ENCODE measurements at places on chromosomes 12 and 14. TPM values are rescaled to one million over a fixed set of nuclear protein-coding genes. Genes with fewer than 3 reads are reported as not detected.
A peak's percentile ranks its signal among the peaks of the same experiment; 100 is the strongest.

The TAS2R20 gene
- 1.3 TPM for polyA plus RNA-seq

The CCDC38 gene
- polyA plus RNA-seq: not detected

The NINJ2 gene
- 3.2 TPM for polyA plus RNA-seq

The TAS2R46 gene
- not detected for polyA plus RNA-seq

The TPPP2 gene
- 0.72 TPM for polyA plus RNA-seq

The GLS2 gene
- polyA plus RNA-seq: 0.52 TPM

The TAS2R13 gene
- not detected for polyA plus RNA-seq

The CATSPERB gene
- polyA plus RNA-seq: 0.40 TPM

The NEDD1 gene
- 19.2 TPM for polyA plus RNA-seq

The OR6C4 gene
- polyA plus RNA-seq: not detected

The FAM186B gene
- 2.7 TPM for polyA plus RNA-seq

The GLT8D2 gene
- polyA plus RNA-seq: 40.1 TPM

The KRT2 gene
- 0.08 TPM for polyA plus RNA-seq

The TMPRSS12 gene
- 0.18 TPM for polyA plus RNA-seq

The TTC9 gene
- polyA plus RNA-seq: 8.1 TPM

The ESPL1 gene
- 5.1 TPM for polyA plus RNA-seq

The BEST3 gene
- polyA plus RNA-seq: 85.5 TPM

The DHRS1 gene
- 14.7 TPM for polyA plus RNA-seq

DNA sequence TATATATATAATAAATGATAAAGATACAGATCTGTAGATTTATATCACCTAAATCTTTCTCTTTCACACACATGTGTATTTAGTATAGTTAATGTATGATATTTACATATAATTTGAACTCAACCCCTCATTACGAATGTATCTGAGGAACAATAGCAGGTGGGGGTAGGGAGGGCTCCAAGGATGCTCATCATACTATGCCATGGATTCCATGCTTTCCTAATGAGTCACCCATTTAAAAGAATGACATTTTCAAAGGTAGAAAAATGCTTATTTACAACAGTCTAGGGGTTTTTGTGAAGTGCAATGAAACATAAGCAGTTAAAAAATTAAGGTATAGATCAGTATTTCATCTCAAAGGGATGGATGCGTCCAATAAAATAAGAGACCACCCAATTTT is 181.6 kb downstream of the SOX5 start:
- DNase-seq: no peak

DNA sequence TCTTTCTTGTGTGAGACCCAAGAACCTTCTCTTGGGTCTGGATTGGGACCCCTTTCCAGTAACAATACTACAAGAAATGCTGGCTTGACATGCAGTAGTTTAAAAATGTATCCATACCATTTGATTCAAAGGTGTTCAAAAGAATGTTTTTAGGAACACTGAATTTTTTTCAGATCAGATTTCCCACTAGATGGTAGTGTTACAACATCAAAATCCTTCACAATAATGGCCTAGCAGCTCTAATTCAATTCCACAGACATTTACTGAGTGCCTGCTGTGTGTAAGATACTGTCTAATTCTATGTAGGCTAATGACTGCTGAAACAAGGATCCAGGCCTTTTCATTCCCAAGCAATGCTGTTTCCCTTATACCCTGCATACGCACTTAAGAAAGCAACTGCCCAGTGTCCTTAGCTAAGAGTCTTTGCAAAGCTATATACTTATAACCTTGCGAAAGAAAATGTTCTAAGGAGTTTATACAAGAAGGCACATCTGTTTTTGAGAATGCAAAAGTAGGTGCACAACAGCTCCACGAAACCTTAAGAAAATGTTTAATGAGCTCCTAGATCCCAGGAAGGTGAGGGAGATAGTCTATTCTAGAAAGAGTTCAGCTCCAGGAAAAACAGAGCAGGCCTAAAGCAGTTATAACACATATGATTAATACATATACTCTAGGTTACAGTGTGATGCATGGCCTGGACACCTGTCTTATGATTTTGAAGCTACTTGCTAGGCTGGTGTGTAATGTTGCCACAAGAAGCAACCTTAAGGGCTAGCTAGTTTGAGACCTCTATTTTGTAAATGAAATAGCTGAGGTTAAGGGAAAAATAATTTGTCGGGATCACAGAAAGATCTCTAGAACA is 50.9 kb upstream of the PKP2 start:
- DNase-seq: peak; percentile 8

- no peak for DNase-seq
These were observed 62.8 kb downstream of the PPP2R5C start for GRCh38 chr14:101824339-101824727.

- no peak for DNase-seq
These were observed 296.6 kb upstream of the PRICKLE1 start for GRCh38 chr12:42886160-42886559.

- DNase-seq: peak; percentile 50
These were observed 55.1 kb downstream of the MED13L start for GRCh38 chr12:116222358-116222757.

DNA sequence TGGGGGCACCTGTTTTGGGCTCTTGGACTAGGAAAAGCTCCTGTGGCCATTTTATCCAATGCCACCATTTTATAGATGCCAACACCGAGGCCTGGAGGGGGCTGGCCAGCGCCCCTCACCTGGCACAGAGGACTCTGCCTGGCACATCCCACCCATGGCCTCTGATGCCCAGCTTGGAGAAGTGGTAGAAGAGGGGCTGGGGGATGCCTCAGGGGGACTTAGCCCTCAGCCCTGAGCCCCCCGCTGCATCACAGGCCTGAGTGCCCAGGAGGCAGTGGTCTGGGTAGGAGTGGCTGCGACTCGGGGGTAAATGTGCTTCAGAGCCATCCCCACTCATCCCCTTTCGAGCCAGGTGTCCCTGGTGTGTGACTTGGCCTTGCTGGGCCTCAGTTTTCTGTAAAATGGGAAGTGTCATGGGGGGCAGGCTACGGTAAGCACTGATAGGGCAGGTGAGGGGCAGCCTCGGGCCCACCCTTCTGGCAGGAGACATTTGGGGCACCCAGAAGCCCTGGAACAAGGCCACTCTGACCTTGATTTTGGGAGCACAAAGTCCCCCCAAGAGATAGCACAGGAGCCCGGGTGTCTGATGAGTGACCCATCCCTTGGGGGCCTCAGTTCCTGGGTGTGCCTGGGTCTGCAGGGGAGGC is 22.5 kb downstream of the SH2B3 start:
- DNase-seq: no peak

GRCh38 chr14:99263564-99264330 is 8.2 kb downstream of the BCL11B start:
- DNase-seq: no peak

DNA sequence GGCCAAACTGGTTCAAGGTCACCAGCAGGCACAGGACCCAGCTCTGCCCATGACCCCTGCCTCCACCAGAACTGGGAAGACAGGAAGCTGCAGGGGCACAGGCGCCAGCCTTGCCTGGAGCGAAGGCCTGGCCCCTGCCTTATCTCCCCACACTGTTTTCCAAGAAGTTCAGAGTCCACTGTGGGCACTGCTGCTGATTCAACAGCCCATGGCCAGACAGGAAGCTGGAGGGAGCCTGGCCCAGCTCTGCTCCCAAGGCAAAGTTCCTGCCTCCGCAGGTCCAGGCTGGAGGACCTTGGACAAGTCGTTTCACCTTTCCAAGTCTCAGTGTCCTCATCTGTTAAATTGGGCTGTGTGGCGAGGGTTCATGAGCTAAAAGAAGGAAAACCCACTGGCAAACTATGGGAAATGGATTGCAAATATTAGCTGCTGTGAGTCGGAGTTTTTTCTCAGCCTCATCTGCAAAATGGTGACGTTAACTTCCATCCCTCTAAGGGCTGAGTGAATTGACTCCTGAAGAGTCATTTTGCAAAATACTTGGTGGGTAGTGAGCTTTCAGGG is 1.2 kb downstream of the PHETA1 start:
- no peak for DNase-seq

DNA sequence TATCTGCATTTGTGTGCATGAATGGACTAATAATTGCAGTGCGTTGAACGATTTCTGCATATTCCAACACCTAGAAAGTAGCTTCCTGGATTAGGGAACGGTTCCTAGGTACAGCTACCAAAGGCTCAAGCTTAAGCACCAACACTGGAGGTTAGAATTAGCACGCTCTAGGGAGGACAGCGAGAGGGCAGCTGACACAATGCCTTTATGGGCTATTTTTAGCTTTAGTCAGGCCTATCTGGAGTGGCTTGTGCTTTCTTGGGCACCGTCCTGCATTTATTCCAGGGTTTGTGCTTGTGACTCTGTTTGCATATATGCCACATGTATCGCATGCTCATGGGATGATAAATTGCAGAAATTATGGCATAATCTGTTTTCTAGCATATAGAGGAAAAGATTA is 13.7 kb downstream of the ETV6 start:
- DNase-seq: no peak

- DNase-seq: no peak
These were observed 71.6 kb downstream of the ERGIC2 start for GRCh38 chr12:29309320-29309902.

GRCh38 chr14:103398427-103399195 is 13.4 kb downstream of the MARK3 start:
- no peak for DNase-seq

GRCh38 chr12:23253191-23253590 is 628.2 kb downstream of the ETNK1 start:
- no peak for DNase-seq

DNA sequence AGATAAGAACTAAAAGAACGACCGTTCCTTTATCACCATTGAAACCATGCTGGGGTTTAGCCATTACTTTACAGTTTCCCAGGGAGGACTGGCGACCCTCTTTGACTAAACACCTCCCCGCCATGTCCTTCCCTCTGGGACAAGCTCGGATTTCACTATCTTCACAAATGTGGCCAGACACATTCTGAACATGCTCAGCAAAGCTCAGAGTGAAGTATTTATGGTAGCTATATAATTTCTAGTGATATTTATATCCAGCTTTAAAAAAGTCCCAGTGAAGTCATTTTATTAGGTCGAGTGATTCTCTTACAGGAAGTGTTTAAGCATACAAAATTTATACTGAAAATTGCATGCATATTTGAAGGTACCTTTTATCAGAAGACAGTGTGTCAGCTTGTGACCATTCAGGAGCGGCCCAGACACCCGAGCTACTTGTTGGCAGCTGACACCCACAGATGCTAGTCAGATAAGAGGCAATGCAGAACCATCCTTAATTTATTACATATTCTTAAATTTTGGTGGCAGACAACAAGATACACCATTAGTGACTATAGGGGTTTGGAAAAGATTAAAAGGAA is 36.8 kb downstream of the NIN start:
- DNase-seq: no peak

- DNase-seq: no peak
These were observed 497.5 kb downstream of the RERGL start for GRCh38 chr12:17592472-17592871.

- peak; percentile 51 for DNase-seq
These were observed 395 bp upstream of the BRI3BP start for GRCh38 chr12:124992874-124993625.

GRCh38 chr12:125185740-125186470 is 120.7 kb downstream of the AACS start:
- peak; percentile 45 for DNase-seq

DNA sequence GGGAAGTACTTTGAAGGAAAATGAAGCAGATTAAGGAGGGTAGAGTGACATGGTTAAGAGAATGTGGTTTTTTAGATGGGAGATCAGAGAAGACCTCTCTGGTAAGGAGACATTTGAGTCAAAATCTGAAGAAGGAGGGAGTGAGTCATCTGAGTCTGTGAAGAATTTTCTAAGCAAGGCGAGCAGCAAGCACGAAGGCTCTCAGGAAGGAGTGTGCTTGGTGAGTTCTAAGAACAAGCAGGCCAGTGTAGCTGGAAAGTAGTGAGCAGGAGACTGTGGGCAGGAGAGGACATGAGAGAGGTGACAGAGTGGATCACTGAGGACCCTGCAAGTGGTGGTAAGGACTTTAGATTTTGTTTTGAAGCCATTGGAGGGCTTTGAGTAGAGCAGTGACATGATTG is 76.3 kb upstream of the FUT8 start:
- no peak for DNase-seq

DNA sequence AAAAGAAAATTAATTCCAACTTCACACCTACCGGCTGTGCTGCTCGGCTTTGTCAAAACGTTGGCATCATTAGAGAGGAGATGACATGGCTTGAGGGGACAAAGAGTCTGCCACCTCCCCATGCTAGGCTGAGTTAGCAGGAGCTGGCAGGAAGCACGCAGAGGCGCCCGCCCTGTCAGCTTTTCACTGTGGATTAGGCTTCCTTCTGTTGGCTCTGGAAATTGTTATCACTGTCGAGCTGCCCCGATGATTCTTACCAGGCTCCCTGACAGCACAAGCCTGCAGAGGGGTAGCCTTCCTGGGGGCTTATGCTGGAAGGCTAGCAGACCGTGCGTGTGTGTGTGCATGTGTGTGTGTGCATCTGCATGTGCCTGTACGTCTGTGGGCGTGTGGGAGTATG is 490.9 kb upstream of the TBX3 start:
- DNase-seq: no peak

DNA sequence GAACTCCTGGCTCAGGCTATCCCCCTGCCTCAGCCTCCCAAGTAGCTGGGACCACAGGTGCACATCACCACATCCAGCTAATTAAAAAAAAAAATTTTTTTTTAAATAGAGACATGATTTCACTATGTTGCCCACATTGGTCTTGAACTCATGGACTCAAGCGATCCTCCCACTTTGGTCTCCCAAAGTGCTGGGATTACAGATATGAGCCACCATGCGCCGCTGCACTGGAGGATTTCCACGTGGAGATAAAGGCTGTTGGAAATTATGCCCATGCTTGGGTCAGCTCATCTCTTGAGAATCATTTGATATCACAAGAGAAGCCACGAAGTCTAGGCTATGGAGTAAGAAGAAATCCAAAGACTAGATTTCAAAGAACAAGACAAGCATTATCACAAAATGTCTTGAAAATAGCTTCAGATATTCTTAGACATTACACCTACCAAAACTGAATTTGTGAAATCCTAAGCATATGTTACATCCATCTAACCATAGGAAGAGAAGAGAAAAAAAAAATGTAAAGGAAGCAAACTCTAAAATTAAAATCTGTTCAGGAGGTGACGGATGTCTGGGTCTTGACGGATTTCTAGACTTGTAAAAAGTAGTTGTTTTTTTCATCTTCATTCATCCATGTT is 99.1 kb downstream of the PTPN11 start:
- DNase-seq: no peak

DNA sequence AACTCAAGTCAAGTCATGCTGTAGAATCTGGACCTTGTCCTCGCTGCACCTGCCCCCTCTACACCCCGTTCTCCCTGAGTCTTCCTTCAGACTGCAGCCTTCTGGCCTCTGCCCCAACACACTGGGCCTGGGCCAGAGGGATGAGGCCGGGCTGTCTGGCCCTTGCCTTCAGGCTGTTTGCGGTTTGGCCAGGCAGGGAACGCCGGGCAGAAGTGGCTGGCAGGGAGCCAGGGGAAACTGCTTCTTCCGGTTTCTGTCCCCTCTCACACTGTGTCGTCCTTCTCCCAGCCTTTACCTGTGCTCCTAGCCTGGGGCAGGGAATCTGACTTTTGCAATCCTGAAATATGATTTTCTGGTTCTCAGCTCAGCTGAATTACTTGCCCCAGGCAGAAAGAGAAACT is 13.5 kb downstream of the DGLUCY start:
- no peak for DNase-seq

- DNase-seq: peak; percentile 54
These were observed 65.4 kb downstream of the CLMN start for GRCh38 chr14:95254288-95254687.

GRCh38 chr12:104502217-104502616 is 45.5 kb downstream of the CHST11 start:
- no peak for DNase-seq

- no peak for DNase-seq
These were observed 2.6 kb downstream of the RTN1 start for GRCh38 chr14:59868021-59868420.

- no peak for DNase-seq
These were observed 11.0 kb upstream of the ANKLE2 start for GRCh38 chr12:132772606-132773005.

- DNase-seq: no peak
These were observed 9.7 kb upstream of the HOXC6 start for GRCh38 chr12:54018468-54018984.
